Epithelial cell of esophagus (primary cell): ENCODE measurements at places on chromosomes 3 and 15.

GRCh38 chr15:88730751-88731150 is 72.5 kb upstream of the ACAN start:
- DNase-seq = no peak

GRCh38 chr15:40257656-40258450 is 19.0 kb downstream of the PAK6 start:
- DNase-seq = no peak

- peak; percentile 28 for DNase-seq
Measured at GRCh38 chr3:183098536-183099025, 715 bp downstream of the MCCC1 start.

DNA sequence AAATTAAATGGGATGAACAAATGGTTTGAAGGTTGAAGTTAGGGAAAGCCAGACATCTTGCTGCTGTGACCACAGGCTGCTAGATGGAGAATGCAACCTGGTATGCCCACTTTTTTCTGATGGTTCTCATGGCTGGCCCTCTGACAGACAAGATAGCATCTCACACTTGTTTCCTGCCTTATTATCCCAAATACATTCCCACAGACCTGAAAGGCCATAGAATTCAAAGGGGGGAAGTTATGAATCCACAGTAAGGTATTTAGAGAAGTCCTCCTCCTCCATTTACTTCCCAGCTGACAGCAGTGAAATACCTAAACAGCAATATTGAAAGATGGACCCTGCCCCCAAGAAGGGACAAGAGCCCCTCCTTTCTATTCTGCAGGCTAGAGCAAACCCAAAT is 32.4 kb downstream of the LEO1 start:
- no peak for DNase-seq

DNA sequence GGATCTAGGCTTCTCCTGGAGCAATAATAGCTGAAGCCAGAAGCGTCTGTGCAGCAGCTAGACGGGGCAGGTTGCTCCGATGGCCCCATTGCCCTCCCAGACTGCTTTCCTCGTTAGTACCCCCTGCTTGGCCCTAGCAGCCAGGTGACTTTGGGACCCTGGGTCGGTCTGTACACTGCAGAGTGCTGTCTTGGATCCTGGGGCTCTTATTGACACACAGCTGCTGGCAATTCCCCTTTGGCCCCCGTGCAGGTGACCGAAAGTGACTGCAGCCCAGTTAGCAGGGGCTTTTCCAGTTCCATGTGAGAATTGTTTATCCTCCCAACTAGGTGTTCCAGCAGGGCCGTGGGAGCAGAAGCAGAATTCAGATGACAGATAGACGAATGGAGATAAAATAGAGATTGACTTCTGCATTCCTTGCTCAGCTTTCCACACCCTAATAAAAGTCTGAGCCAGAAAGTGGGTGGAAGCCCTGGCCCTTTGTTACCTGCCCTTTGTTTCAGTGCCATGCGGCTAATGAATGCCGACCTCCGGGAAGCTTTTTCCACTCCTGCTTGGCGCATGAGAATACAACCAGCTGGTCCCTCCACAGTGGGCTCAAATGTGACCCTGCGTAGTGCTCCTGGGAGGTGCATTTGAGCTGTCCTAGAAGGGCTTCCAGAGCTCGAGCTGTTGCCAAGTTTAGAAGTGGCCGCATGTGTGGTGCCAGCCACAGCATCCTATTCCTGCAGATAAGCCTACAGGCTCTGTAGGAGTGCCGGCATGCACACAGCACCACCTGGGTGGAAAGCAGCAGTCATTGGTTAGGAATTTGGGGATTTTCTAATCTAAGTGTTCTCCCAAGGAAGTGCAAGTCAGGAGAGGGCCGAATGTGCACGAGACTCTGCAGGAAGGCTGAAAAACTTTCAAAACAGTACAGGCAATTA is 94.4 kb downstream of the SLCO3A1 start:
- peak; percentile 96 for DNase-seq

- DNase-seq = no peak
Measured at GRCh38 chr15:90598031-90598577, 68.4 kb downstream of the CRTC3 start.

DNA sequence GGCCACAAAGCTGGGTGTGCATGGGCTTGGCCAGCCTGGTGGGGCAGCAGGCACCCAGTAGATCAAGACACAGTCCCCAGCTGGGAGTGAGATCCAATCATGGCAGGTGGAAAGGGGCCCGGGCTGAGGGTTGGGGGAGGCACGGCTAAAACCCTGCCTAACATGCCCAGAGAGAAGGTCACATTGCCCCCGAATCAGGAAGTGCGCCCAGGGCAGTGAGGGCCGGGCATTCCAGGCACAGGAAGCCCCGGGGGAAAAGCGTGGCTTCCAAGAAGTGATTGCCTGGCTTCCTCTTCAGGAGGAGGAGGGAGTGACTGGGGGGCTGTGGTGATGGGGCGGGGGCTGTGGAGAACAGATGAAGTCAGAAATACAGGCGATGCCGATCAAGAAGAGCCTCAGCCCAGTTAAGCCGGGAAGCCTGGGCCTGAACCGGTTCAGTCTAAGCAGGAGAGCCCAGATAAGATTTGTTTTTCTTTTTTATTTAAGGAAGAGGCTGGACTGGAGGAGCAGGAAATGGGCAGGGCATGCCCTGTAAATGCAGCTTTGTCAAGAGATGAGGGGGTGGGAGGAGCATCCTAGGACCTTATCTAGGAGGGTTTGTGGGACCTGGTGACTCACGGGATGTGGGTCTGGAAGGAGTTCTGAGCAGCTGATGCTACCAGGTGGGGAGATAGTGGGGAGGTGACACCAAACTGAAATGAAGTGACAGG is 83.9 kb downstream of the CHSY1 start:
- DNase-seq = peak; percentile 77

- no peak for DNase-seq
Measured at GRCh38 chr3:57598765-57599360, 1.7 kb upstream of the ARF4 start.

DNA sequence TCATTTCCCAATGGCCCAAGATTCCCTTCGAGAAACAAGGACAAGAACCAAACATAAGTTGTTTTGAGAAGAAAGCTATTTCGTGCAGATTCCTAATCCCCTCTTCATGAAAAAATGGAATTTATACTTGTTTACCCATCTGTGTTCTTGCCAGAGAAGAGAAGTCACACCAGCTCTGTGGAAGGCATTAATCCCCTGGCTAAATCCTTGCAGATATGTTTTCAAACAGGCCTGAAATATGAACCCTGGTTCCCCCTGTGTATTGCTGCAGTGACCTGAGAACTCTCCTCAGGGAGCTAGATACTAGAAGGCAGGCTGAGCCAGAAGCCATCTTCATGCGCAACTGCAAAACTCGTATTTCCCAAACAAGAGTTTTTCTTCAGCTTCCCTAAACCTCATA is 337.7 kb downstream of the NEK10 start:
- DNase-seq = no peak

GRCh38 chr15:70523616-70524015 is 239.7 kb downstream of the UACA start:
- no peak for DNase-seq

- peak; percentile 45 for DNase-seq
Measured at GRCh38 chr3:150410311-150411105, 2.4 kb downstream of the TSC22D2 start.
